ENCODE measurements at places on chromosomes 2 and 18. TPM values are rescaled to one million over a fixed set of nuclear protein-coding genes. Genes with fewer than 3 reads are reported as not detected.

- peak; percentile 68 for DNase-seq
Measured at GRCh38 chr18:8389391-8390340, 219.6 kb upstream of the RAB12 start.

- peak; percentile 89 for DNase-seq
Measured at GRCh38 chr2:218896501-218897393, 16.1 kb downstream of the WNT10A start.

GRCh38 chr18:21672521-21673267 lies 31.9 kb downstream of the ABHD3 start:
- peak; percentile 98 for DNase-seq

Gene FEV
- not detected for total RNA-seq

Gene CRYGC
- total RNA-seq = not detected
